Regular cardiac myocyte (primary cell): ENCODE measurements at places on chromosomes 1 and 21. TPM values are rescaled to one million over a fixed set of nuclear protein-coding genes. Genes with fewer than 3 reads are reported as not detected.

The MR1 gene
- total RNA-seq = 13.0 and 24.2 TPM in 2 replicates

The RPE65 gene
- not detected in 2 replicates for total RNA-seq

The RSPH1 gene
- total RNA-seq = under 0.01 TPM in 1 of 2 replicates, not detected in the other

The C1QA gene
- total RNA-seq = not detected in 2 replicates

The LCE6A gene
- not detected in 2 replicates for total RNA-seq

The GBP7 gene
- not detected in 2 replicates for total RNA-seq

The KCNE1 gene
- 0.19 and 0.56 TPM in 2 replicates for total RNA-seq

The TTC4 gene
- total RNA-seq = 25.4 and 30.9 TPM in 2 replicates

The TINAGL1 gene
- total RNA-seq = 369 and 742 TPM in 2 replicates

The VANGL2 gene
- 0.28 and 0.38 TPM in 2 replicates for total RNA-seq

The KRTAP10-5 gene
- not detected in 2 replicates for total RNA-seq

The LBR gene
- 13.5 and 80.1 TPM in 2 replicates for total RNA-seq

The FAM229A gene
- 0.58 and 1.1 TPM in 2 replicates for total RNA-seq

The RAB25 gene
- total RNA-seq = not detected in 2 replicates

The LCE4A gene
- not detected in 2 replicates for total RNA-seq

The TNFRSF8 gene
- under 0.01 and 0.56 TPM in 2 replicates for total RNA-seq

The ACKR1 gene
- total RNA-seq = not detected in 2 replicates

The KAZN gene
- 1.7 and 3.4 TPM in 2 replicates for total RNA-seq

The NR1I3 gene
- total RNA-seq = not detected in 2 replicates

The RGS4 gene
- 919 and 1,715 TPM in 2 replicates for total RNA-seq

The CLCA1 gene
- total RNA-seq = not detected in 2 replicates
